NCI-H1092 (cell line): ENCODE measurements at places on chromosomes 5 and 9.

GRCh38 chr5:11234501-11234911 is 473.5 kb upstream of the DAP start:
- DNase-seq: no peak

GRCh38 chr9:68998812-68999211 is 15.1 kb downstream of the PRKACG start:
- DNase-seq: no peak

DNA sequence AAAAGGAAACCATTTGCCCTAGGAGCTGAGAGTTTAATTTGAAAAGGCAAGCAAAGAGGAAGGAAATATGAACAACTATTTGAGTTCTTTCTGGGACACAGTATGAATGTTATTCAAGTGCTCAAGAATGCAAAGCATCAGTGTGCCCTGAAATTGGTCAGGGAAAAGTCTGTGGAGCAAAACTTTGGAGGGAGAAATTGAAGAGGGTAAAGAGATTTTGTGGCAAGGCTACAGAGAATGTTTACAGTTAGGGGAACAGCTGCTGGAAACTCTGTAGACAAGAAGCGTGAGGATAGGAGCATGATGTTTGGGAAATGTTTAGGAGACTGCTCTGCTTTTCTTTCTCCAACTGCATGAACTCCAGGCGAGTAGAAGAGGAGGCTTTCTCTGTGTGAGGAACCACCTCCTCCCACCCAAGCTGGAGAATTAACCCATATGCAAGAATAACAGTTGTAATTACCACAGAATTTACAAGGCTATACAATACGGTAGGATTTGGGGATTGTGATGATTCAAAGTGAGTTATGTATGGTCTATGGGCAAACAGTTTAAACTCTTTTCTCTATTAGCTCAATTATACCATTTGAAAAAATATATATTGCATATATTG is 75.4 kb upstream of the IL7R start:
- no peak for DNase-seq

- DNase-seq: no peak
Measured at GRCh38 chr5:41252036-41252435, 38.7 kb upstream of the C6 start.

- DNase-seq: no peak
Measured at GRCh38 chr9:84327184-84327583, 13.4 kb downstream of the SLC28A3 start.

DNA sequence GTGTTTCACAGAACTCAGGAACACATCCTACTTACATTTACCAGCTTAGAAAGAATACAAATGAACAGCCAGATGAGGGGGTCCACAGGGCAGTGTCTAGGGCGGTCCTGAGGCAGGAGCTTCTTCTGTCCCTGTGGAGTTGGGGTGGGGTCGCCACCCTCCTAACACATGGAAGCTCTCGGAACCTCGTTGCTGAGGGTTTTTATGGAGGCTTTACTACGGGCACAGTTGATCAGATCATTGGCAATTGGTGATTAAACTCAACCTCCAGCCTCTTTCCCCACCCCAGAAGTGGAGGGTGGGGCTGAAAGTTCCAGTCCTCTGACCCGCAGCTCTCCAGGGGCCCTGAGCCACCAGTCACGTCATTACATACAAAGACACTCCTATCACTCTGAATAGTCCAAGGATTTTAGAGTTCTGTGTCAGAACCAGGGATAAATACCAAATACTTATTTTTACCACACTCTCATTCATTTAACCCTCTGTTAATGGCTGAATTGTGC is 156.9 kb downstream of the COL23A1 start:
- DNase-seq: no peak

GRCh38 chr5:179880848-179881590 is 22.4 kb upstream of the MRNIP start:
- DNase-seq: no peak

DNA sequence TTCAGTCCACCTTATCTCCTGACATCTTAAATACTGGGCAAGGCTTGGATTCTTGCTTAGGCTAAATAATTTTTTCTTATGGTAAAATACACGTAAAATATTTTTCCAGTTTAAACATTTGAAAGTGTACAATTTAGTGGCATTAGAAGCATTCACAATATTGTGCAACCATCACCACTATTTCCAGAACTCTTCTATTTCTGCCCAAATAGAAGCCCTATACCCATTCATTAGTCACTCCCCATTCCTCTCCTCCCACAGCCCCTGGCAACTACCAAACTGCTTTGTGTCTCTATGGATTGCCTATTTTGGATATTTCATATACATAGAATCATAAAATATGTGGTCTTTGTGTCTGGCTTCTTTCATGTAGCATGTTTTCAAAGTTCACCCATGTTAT is 57.6 kb downstream of the IL31RA start:
- DNase-seq: no peak

DNA sequence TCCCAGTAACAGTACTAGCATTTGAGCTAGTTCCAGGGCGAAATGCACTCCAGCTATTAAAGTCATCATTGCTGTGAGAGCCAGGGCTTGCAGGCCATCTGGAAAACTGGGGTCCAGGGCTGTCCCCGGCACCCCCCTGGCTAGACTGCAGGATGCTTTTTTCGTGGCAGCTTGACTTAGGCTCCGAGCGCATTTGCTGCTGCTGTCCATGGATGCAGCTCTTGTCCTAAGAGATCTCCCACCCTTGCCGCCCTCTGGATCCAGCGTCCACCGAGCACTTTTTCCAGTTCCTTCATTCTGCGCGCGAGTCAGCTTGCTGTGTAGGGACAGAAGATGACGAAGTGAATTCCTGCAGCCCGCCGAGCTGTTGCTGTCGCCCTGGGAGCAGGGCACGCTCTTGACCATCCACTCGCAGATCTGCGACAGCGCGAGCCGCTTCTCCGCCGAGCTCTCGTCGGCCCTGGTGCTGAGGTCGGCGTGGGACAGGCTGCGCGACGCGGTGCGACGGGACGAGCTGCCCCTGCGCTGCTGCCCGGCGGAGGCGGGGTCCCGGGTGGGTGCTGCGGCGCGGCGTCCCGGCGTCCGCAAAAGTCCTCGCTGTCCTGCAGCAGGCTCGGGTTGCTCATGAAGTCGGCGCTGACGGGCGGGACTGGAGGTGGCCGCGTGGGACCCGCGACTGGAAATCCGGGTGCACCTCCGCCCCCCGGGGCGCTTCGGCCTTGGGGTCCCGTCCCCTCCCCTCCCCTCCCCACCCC is 30.7 kb downstream of the OR2V1 start:
- DNase-seq: no peak

DNA sequence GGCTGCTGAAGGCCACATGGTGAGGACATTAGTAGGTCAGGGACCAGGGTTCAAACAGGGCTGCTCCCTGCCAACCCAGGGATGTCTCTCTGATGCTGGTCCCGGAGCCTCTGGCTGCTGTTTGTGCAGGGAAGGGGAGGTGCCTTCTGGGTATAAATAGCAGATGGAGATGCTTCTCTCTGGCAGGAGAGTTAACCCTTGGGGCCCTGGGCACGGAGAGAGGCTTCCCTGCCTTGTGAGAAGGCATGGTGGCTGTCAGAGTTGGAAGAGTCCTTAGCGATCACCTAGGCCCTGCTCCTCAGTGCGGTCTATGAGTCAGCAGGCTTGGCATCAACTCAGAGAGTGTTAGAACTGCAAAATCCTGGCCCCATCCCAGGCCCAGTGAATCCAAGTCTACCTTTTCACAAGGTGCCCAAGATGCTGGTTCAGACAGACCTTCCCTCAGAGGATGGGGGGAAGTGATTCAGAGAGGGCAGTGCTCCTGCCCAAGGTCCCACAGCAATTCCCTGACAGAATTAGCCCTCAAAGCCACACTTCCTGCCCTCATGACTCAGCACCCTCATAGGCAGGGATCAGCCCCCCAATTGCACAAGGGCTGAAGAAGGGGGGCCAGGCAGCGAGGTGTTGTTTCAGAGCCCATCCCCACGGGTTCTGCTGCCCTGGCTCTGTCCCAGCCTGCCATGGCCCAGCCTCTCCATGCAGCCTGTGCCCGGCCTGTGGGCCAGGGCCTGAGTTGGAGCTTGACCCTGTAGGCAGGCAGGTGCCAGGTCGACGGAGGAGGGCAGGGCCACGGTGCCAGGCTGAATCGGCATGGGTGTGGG is 25.6 kb downstream of the CAMK2A start:
- DNase-seq: no peak

GRCh38 chr9:121486043-121486442 is 13.6 kb downstream of the GGTA1 start:
- no peak for DNase-seq

GRCh38 chr5:56761151-56761885 is 54.0 kb upstream of the MAP3K1 start:
- no peak for DNase-seq

DNA sequence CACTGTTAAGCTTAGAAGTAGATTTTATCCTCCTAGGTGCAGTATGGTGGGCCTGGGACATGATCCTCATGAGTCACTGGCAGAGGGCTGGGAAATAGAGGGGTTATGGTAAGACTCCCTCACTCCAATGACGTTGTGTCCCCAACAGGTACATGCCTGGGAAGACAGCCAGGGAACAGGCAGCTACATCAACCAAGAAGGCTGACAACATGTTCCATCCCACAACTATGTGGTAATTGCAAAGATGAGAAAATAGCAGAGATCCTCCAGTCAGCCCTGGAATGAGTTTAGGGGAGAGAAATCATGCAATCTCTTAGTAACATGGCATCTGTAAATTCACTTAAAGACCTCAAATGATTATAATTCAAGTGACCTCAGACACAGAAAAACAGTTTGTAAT is 114.4 kb upstream of the LIFR start:
- no peak for DNase-seq

GRCh38 chr5:132100672-132101261 is 27.2 kb downstream of the CSF2 start:
- no peak for DNase-seq

GRCh38 chr5:172173564-172174153 is 14.4 kb downstream of the STK10 start:
- no peak for DNase-seq

DNA sequence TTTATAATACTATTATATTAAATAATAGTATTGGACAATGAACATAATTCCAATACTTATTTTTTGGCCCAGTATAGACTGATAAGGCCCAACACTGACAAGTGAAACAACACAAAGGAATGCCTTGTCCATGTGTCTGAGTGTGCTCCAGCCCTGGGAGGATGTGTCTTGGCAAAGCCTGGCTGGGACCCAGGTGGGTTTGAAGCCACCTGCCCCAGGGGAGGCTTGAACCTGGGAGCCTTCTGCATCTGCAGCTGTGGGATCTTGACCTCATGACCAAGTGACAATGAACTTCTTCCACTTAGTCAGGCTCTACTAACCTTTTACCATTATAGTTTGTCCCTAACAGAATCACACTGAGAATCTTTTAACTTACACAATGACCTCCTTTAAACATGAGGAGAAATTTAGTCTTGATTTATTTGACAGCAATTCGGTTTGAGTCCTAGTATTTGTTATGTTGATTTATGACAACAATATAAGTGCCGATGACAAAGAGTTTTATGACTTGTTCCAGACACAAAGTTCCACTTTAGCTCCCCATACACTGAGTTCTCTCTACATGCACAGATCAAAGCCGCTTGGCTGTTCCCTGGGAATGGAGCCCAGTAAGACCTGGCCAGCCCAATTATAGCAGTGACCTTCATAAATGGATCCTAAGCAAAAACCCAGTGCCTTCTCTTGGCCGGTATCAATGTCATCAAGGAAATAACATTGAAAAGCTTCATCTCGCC is 294.5 kb downstream of the CTNND2 start:
- DNase-seq: no peak

- no peak for DNase-seq
Measured at GRCh38 chr5:131514316-131515283, 120.4 kb downstream of the RAPGEF6 start.

DNA sequence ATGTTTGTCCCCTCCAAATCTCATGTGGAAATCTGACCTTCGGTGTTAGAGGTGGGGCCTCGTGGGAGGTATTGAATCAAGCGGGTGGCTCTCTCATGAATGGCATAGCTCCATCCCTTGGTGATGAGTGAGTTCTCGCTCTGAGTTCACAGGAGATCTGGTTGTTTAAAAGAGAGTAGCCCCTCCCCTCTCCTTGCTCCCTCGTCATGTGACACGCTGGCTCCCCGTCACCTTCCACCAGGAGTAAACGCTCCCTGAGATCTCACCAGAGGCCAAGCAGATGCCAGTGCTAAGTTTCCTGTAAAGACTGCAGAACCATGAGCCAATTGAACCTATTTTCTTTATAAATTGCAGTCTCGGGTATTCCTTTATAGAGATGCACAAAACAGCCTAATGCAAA is 74.5 kb downstream of the RASEF start:
- DNase-seq: no peak

GRCh38 chr9:12784461-12785259 is 9.8 kb downstream of the LURAP1L start:
- DNase-seq: no peak
